ENCODE measurements at places on chromosomes 5 and 9.

GRCh38 chr5:140992828-140993227 lies 26.6 kb downstream of the PCDHAC2 start:
- ATAC-seq = no peak

GRCh38 chr5:150255659-150256409 lies 33.7 kb downstream of the CAMK2A start:
- peak; percentile 82 for ATAC-seq

GRCh38 chr5:63894690-63895089 lies 67.6 kb downstream of the HTR1A start:
- no peak for ATAC-seq

GRCh38 chr5:54700986-54701578 lies 183.5 kb downstream of the SNX18 start:
- peak; percentile 88 for ATAC-seq

DNA sequence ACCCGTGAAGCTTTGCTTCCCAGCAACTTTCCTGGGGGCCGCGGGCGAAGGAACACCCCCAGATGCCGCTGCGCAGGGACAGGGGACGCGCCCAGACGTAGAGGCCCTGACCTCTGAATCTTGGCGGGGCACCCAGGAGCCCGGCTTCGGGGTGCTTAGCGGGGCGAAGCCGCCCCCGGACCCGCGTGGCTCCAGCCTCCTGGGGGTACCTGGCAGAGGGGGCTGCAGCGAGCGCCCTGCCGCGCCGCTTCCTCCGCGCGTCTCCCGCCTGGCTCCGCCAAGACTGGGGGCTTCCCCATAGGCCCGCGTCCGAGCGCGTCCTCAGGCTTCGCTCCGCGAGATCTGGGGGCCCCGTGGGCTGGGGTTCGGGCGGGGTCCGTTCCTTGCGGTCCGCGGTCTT lies 23.0 kb upstream of the ZNF782 start:
- no peak for ATAC-seq

GRCh38 chr5:140628711-140629110 lies 4.3 kb downstream of the CD14 start:
- ATAC-seq = no peak

- ATAC-seq = no peak
Measured at GRCh38 chr5:135222771-135223170, 176.3 kb downstream of the MACROH2A1 start.

GRCh38 chr5:129670957-129671500 lies 76.9 kb upstream of the MINAR2 start:
- ATAC-seq = peak; percentile 54

- no peak for ATAC-seq
Measured at GRCh38 chr9:99594056-99594780, 227.5 kb upstream of the NR4A3 start.

DNA sequence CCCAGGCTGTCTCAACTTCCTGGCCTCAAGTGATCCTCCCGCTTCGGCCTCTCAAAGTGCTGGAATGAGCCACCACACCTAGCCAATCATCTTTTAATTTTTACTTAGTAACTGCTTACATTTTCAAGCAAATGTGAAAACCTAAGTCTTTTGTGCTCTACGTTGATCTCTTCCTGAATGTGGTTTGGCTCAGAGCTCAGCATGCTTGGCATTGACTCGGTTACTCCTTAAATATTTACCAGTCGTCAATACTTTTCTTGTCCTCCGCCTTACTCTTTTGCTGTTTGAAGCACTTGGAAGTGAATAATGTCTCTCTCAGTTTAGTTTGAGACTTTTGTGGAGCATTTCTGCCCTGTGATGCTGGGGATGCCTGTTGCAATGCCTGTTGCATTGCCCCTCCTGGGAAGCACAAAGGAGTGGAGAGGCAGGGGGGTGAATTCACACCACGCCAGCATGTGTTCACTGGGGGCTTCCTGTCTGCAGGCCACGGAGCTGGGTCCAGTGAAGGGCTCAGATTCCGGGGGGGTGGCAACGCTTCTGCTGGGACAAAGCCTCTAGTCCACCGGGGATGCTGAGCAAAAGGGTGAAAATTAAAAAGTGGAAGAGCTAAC lies 13.1 kb upstream of the TENT4A start:
- ATAC-seq = no peak

GRCh38 chr5:163352531-163352930 lies 84.9 kb upstream of the CCNG1 start:
- ATAC-seq = no peak

DNA sequence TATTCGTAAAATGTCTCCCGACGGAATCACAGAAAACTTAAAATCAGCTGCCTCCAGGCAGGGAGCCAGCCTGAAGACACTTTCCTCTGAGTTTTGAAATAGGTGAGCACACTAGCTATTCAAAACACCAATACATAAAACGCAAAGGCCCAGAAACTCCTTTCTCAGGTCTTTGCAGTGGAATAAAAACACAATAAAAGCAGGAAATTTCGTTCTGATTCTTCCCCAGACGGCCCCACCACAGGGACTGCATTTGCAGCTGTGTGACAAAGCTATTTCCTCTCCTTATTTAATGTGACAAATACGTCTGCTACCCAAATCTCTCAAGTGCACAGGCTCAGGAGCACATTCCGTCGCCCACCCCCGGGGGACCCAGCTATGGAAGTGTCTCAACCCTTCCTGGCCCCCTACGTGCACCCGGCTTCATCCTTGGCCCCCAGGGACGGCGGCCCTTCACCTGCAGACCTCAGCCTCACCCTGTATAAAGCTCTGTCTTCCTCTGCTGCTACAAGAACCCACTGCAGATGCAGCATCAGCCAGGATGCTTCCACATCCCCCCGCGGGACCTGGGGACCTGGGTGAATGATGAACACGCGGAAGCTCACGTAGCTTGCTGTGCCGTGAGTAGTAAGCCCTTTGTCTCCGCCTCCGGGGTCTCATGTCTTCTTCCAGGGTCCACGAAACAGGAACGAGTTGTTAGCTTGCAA lies 24.9 kb downstream of the AHRR start:
- no peak for ATAC-seq

DNA sequence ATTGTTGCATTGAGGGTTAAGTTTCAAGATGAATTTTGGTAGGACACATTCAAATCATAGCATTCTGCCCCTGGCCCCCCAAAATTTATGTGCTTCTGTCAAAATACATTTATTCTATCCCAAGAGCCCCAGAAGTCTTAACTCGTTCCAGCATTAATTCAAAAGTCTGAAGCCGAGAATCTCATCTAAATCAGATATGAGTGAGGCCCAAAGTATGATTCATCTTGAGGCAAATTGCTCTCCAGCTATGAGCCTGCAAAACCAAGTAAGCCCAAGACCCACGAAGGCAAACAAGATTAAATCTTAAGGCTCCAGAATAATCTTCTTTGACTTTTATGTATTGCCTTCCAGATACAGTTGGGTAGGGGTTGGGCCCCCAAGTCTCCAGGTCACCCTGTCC lies 19.2 kb downstream of the TNPO1 start:
- ATAC-seq = peak; percentile 72

- ATAC-seq = no peak
Measured at GRCh38 chr5:56172241-56172640, 60.9 kb downstream of the ANKRD55 start.

DNA sequence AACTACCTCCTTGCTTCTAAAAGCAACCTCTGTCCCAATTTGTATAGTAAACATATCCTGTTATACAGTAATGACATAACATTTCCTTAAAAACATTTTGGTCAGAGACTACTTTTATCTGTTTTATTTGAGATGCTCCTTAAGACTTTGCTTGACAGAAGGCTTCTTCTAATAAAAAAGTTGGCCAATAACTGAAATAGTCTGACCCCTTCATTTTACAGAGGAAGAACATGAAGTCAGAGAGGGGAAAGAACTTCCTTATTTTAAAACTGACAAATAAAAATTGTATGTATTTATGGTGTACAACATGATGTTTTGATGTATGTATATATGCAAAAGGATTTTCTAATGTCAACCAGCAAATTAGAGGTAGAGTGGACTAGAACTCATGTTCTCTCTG lies 35.8 kb upstream of the SPARC start:
- no peak for ATAC-seq

- ATAC-seq = no peak
Measured at GRCh38 chr9:71630377-71630995, 137.8 kb downstream of the CEMIP2 start.

DNA sequence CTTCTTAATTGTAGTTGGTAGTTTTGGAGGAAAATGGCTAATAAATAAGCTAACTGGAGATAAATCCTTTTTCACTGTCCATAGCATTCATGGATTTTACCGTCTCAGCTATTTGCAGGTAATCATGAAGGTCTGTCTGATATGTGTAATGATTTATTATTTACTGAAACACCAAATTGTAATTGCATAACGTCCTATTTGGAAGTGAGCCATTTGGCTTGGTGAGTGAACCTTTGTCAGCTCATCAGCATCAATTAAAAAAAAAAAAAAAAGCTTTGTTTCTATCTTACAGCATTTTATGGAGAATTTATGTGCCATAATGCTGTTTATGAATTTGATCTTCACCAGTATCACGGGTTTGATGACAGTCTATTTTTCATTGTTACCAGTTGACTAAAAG lies 20.2 kb downstream of the RECK start:
- no peak for ATAC-seq

DNA sequence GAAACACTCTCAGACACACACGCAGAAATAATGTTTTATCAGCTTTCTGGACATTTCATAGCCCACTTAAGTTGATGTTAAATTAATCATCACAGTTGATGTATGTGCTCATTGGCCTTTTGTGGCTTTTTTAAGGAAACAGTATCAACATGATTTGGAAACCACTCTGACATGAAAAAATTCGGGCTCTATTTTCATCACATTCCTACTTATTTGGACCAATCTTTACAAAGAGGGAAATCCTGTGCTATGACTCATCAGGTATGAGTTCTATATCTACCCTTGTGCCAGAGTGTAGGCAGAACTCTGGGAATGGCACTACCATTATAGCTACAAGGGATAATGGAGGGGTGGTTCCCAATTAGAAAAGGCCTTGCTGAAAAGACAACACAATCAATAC lies 388.4 kb upstream of the PTGER4 start:
- no peak for ATAC-seq

- ATAC-seq = no peak
Measured at GRCh38 chr9:132744881-132745755, 74.9 kb downstream of the GTF3C4 start.

DNA sequence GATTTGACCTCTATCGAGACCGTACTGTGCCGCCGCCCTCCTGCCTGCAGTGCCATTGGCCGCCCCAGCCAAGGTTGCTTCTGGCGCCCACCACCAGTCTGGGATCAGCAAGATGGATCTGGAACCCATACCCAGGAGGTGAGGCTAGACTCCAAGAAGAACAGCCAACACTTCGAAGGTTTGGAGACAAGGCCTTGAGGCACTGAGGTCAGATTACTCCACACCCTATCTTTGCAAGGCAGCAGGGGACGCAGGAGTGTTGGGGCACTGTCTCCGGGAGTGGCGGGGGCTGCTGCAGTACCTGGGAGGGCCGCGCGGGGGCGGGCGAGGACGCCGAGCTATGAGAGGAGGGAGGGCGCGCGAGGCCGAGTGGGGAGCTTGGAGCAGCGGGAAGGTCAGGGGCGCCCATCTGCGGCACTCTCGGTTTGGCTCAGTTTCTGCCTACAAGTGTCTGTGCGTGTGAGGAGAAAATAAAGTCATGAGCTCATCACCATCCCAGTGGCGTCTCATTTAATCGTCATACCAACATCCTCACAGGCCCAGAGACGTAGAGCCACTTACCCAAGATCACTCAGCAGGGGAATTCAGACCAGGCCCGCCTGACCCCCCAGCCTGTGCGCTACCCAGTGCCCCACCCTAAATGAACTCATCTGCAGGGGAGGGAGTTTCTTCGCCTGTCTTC lies 20.5 kb upstream of the PSD2 start:
- ATAC-seq = peak; percentile 97

DNA sequence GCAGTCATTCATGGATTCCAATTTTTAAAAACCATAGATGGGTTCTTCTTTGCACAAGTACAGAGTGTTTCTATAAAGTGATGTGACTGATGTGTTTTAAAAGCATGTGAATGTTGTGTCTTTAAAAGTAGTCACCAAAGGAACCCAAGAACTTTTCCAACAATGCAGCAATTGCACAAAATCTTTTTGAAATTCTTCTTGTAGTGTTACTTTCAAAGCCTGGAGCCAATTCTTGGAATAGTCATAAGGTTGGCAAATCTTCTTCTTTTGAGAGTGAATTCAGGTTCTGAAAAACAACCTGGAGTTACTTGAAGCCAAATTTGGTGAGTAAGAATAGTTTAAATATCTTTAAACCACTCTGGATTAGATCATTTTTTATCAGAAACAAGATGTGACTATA lies 10.5 kb downstream of the GRAMD2B start:
- ATAC-seq = peak; percentile 64

GRCh38 chr5:82386576-82386975 lies 108.4 kb upstream of the RPS23 start:
- ATAC-seq = peak; percentile 12

GRCh38 chr5:45672271-45672670 lies 23.9 kb downstream of the HCN1 start:
- ATAC-seq = no peak

- no peak for ATAC-seq
Measured at GRCh38 chr5:21687621-21688020, 1165.5 kb downstream of the CDH12 start.

GRCh38 chr5:40378396-40379177 lies 301.1 kb upstream of the PTGER4 start:
- no peak for ATAC-seq

- ATAC-seq = no peak
Measured at GRCh38 chr5:34675857-34676256, 19.7 kb downstream of the RAI14 start.

- peak; percentile 78 for ATAC-seq
Measured at GRCh38 chr9:87119328-87119881, 172.1 kb upstream of the GAS1 start.

DNA sequence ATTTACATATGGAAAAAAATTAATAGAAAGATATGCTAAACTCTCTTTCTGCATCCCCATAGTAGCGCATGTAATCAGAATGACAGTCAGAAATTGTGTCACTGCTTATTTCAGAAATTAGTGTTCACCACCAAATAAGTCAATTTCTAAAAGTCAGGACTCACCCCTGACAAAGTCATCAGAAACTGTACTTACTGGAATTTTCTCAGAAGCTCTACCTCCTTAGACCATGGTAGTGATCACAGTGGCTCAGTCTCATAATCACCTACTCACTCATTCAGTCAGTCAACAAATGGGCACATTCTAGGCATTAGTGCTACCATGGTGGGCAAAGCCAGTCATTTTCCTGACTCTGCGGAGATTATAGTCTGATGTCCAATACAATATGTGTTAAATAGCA lies 22.0 kb downstream of the THBS4 start:
- ATAC-seq = no peak

GRCh38 chr5:143593723-143594122 lies 190.2 kb upstream of the NR3C1 start:
- no peak for ATAC-seq
